ENCODE measurements at places on chromosomes 6 and 20. TPM values are rescaled to one million over a fixed set of nuclear protein-coding genes. Genes with fewer than 3 reads are reported as not detected.

The SEMG1 gene
- total RNA-seq = not detected

DNA sequence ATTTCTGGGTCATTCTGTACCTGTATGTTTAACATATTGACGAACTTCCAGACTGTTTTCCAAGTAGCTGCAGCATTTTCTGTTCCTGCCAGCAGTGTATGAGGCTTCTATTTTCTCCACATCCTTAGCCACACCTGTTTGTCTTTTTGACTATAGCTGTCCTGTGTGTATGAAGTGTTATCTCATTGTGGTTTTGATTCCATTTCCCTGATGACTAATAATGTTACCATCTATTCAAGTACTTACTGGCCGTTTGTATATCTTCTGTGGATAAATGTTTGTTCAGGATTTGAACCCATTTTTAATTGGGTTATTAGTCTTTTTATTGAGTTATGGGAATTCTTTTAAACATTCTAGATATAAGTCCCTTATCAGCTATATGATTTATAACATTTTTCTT lies 95.2 kb downstream of the JAG1 start:
- DNase-seq = no peak

- DNase-seq = no peak
Observed at GRCh38 chr6:28322661-28323060, 13.3 kb downstream of the ZSCAN31 start.

GRCh38 chr20:20821484-20822260 lies 109.2 kb upstream of the RALGAPA2 start:
- peak; percentile 30 for DNase-seq

GRCh38 chr6:56708810-56709597 lies 66.3 kb upstream of the DST start:
- DNase-seq = peak; percentile 62

- DNase-seq = no peak
Observed at GRCh38 chr20:62719250-62719935, 10.8 kb downstream of the NTSR1 start.

- DNase-seq = no peak
Observed at GRCh38 chr6:77403424-77403823, 59.9 kb downstream of the HTR1B start.

GRCh38 chr6:87660226-87660911 lies 41.7 kb downstream of the AKIRIN2 start:
- DNase-seq = no peak

DNA sequence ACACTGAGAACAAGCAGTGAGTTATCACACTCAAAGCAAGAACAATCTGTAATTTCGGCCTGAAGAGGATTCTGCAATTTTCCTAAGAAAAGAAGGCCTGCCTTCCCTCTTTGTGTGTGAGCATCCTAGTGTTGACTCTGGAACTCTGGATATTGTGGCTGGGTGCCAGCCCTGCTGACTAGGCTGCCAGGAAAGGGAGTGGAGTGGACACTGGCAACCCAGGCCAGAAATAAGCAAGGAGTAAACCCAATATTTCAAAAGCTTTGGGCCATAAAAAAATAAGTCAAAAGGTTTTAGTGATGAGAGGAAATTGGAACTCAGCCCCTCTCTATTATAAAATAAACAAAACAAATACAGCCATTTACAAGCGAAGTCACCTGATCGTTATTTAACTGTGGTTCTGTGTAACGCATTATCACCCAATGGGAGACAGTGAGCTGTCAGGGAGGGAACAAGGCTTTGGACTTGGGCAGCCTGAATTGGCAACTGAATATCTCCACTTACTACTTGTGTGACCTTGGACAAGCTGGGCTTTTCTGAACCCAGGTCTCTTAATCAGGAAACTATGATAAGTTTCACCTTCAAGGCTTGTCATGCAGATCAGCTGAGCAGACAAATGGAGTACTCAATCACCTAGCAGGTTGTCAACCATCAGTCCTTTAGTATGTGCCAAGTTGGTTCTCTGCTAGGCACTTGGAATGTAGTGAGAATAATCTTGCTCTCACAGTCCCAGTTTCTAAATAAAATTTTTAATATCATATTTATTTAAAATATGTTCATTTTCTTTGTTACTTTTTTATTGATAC lies 196.2 kb downstream of the PAX1 start:
- DNase-seq = no peak
